ENCODE measurements at places on chromosomes 11 and 22. TPM values are rescaled to one million over a fixed set of nuclear protein-coding genes. Genes with fewer than 3 reads are reported as not detected.

Gene ADSL
- polyA plus RNA-seq = 135 TPM

Gene NAV2
- polyA plus RNA-seq = 3.5 TPM

Gene OR2D2
- not detected for polyA plus RNA-seq

Gene SCUBE1
- polyA plus RNA-seq = 21.6 TPM

Gene HEPN1
- polyA plus RNA-seq = not detected

Gene GPHA2
- polyA plus RNA-seq = not detected

Gene SMTNL1
- not detected for polyA plus RNA-seq

Gene TREH
- 0.12 TPM for polyA plus RNA-seq

Gene PLEKHA7
- polyA plus RNA-seq = 60.7 TPM

Gene VWA5A
- 87.3 TPM for polyA plus RNA-seq

Gene ATXN10
- polyA plus RNA-seq = 282 TPM

Gene UBQLNL
- not detected for polyA plus RNA-seq

Gene SCGB1C1
- not detected for polyA plus RNA-seq

Gene TEX54
- not detected for polyA plus RNA-seq

Gene SLC5A12
- polyA plus RNA-seq = not detected

Gene MRGPRX3
- not detected for polyA plus RNA-seq

Gene TNNT3
- not detected for polyA plus RNA-seq

Gene EXPH5
- polyA plus RNA-seq = not detected

Gene ART5
- polyA plus RNA-seq = not detected

Gene SLC43A1
- polyA plus RNA-seq = 2.5 TPM

Gene PHLDB1
- polyA plus RNA-seq = 114 TPM

Gene USP2
- polyA plus RNA-seq = 0.59 TPM

Gene ZDHHC8
- 11.4 TPM for polyA plus RNA-seq

Gene LRRC74B
- not detected for polyA plus RNA-seq

Gene AMPD3
- 0.40 TPM for polyA plus RNA-seq

Gene CYP2D6
- 11.5 TPM for polyA plus RNA-seq

Gene NRXN2
- 68.0 TPM for polyA plus RNA-seq

Gene NOX4
- 0.71 TPM for polyA plus RNA-seq

Gene ADAMTS8
- polyA plus RNA-seq = 0.12 TPM

Gene GRIA4
- 6.3 TPM for polyA plus RNA-seq

Gene CNTF
- polyA plus RNA-seq = 2.3 TPM

Gene INS
- polyA plus RNA-seq = not detected

Gene ZNF215
- 0.38 TPM for polyA plus RNA-seq

Gene C11orf65
- polyA plus RNA-seq = 1.1 TPM

Gene SAA4
- not detected for polyA plus RNA-seq

Gene PDE2A
- 18.6 TPM for polyA plus RNA-seq

Gene ROBO4
- polyA plus RNA-seq = not detected

Gene LMO2
- polyA plus RNA-seq = 33.2 TPM

Gene CLP1
- 22.7 TPM for polyA plus RNA-seq

Gene MOV10L1
- polyA plus RNA-seq = not detected

Gene APOBEC3B
- polyA plus RNA-seq = not detected

Gene OR5P2
- not detected for polyA plus RNA-seq

Gene IFITM10
- 0.50 TPM for polyA plus RNA-seq

Gene PRG2
- polyA plus RNA-seq = not detected

Gene HBB
- polyA plus RNA-seq = not detected

Gene RSF1
- 23.4 TPM for polyA plus RNA-seq

Gene DENND6B
- 58.9 TPM for polyA plus RNA-seq

Gene ADM2
- not detected for polyA plus RNA-seq

Gene FAM181B
- polyA plus RNA-seq = 1.4 TPM

Gene KRTAP5-11
- polyA plus RNA-seq = not detected

Gene BCO2
- polyA plus RNA-seq = 7.4 TPM
